ENCODE measurements at places on chromosomes 4 and X.

GRCh38 chrX:111581086-111581485 lies 69.6 kb downstream of the SERTM2 start:
- no peak for DNase-seq

DNA sequence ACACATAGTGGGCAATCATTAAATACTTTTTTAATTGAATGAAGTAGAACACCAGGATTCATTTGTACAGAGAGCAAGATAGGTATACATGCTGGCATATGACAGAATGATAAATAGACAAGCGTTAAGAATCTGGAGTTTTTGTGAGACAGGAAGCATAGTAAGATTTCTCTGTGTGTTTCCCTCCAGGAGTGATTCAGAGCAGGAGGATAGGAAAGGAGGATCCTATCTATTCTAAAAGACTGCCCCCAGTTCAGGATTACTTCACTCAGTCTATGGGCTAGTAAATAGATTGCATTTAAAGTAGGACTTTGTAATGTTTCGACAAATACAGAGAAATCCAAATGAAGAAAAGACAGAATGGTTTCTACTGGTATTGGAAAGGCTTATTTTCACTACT lies 423.7 kb downstream of the PDGFC start:
- DNase-seq: no peak

DNA sequence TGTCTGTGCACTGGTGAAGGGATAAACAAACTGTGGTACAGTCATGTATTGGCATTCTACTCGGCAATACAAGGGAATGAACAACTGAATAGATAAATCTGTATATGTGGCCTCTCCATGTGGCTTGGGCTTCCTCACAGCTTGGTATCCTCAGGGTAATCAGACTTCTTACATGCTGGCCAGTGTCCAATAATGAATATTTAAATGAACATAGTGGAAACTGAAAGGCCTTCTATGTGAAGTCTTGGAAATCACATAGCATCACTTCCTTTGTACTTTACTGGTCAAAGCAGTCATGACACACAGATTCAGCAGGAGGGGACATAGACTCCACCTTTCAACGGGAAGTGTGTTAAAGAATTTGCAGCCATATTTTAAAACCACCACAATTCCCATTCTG lies 33.4 kb upstream of the GPR101 start:
- no peak for DNase-seq

- DNase-seq: no peak
Measured at GRCh38 chrX:148878371-148878770, 378.0 kb downstream of the AFF2 start.

DNA sequence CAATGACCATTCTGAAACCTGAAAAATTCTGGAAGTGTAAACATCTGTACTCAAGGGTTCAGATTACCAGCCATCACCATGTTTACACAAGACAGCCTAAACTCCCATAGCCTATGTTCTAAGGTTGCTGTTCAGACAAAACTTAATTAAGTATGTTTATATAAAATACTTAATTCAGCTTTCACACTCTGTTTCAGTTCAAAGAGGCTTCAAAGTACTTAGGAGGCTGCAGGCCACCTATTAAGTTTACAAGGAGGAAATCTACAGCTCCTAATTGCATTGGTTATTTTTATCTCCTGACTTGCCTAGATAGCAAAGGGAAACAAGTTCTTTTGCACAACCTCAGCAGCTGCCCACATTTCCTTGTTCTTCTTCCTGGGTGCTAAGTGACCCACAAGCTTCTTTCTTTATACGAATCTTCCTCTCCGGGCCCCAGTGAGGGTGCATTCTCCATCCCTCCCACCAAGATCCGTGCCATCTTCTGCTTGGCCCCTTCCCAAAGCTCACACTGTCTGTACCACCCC lies 2.0 kb downstream of the GAK start:
- DNase-seq: peak; percentile 14

DNA sequence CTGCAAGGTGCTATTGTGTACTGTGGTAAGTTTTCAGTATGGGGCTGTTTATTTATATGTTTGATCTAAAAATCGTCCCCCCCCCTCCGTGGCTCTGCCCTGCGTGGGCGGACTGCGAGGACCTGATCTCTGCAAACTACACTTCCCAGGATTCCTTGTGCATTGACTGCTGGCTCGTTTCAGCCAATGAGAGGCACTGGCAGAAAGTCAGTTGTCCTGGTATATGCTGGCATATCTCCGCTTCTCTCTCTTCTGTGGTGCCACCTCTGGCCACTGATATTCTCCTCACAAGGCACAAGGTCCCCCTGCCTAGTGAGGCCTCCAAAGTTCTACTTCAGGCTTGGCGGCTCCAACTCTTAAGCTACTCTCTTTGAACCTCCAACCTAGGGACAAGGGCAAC lies 168.8 kb upstream of the ZFP42 start:
- no peak for DNase-seq

DNA sequence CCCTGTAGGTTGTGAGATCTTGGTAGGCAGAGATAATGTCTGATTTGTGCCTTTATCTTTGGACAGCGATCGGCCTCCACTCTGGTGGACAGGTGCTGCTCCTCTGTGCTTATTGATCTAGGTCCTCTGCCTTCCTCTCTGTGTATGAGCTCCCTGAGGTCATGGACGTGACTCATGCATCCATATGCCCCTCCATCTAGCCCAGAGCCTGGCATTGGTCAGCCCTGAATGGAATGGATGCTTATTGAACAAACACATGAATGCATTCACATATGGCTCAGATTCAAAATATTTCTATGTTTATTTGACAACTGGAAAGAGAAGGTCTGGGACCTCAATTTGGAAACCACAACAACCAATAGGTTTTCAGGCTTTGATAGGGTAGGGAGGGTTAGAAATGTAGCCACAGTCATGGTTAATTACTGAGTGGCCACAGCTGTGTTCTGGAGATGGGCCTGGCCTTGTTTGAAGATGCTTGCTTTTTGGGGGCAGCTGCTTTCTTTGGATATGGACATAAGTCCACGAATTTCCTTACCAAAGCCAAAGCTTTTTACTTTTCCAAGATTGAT lies 76.2 kb downstream of the SEL1L3 start:
- no peak for DNase-seq

- DNase-seq: no peak
Measured at GRCh38 chr4:80077639-80078038, 4.6 kb upstream of the ANTXR2 start.

GRCh38 chrX:119871245-119871598 lies 311 bp downstream of the RNF113A start:
- peak; percentile 5 for DNase-seq

GRCh38 chrX:14738643-14739042 lies 134.2 kb downstream of the FANCB start:
- DNase-seq: peak; percentile 38

- DNase-seq: no peak
Measured at GRCh38 chrX:115311601-115312001, 22.1 kb downstream of the LUZP4 start.

- no peak for DNase-seq
Measured at GRCh38 chr4:119587796-119588195, 40.8 kb downstream of the PDE5A start.

- no peak for DNase-seq
Measured at GRCh38 chr4:15868826-15869413, 69.6 kb downstream of the FGFBP1 start.

GRCh38 chr4:88158489-88159228 lies at the start of gene ABCG2:
Gene ABCG2 (minus strand): TSS chr4:88158639. CDS start chr4:88139995, 18,644 bp downstream.
- DNase-seq: peak; percentile 22

GRCh38 chr4:142427456-142427855 lies 418.6 kb downstream of the INPP4B start:
- DNase-seq: no peak

- DNase-seq: no peak
Measured at GRCh38 chr4:142112451-142112850, 476.1 kb downstream of the IL15 start.

GRCh38 chrX:118872102-118872566 lies 48.5 kb downstream of the ZCCHC12 start:
- peak; percentile 1 for DNase-seq

DNA sequence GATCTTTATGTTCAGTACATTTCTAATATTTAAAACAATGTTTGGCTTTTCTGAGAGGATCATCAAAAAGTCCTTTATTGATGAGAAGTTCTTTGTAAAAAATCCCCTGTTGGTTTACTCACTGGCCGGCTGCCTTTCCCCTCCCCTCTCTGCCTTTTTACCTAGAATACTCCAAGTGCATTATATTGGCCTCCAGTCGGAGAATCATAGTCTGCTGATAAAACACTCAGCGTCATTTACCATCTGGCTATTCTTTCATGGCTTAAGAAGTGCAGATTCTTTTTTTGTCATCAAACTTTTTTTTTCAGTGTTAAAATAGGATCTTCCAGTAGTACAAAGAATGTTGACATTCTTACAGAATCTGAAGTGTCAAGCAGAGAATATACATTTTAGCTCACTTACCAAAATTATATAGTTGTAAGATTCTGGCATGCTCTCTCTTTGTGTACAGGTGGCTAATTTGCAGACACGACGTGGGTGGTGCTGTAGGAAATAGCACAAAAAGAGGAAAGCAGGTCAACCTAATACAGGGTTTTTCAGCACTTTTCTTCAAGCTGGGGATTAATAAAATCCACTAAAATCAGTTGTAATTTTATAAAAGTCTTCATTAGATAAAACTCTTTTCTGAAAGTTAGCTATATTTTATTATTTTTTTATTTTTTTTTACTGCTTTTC lies 731.8 kb downstream of the KCTD8 start:
- no peak for DNase-seq

DNA sequence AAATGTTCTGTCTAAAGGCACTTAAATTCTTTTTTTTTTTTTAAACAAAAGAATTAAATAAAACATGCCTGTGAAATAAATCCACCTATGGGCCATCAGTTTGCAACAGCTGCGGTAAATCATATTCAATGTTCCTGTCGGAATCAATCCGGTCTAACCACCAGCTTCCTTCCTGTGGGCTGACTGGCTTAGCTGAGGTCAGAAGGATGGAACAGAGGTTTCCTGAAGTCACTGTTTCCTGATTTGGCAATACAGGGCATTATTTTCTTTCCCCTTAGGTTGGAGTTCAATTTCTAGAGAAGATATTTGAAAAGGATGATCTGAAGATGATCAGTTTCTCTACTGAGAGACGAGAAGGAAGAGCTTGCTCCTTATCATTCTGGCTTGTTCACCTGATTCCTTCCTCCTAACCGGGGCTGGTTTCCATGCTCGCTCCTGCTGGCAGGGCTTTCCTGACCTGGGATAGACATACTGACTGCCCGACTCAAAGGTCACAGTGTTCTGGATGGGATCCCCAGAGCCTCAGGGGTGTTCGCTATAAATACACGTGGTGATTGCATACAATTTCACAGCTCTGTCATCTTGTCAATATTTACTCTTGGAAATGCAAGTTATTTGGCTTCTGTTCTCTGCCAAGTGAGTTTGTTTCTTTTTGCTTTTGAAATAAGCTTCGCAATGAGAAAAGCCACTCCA lies 21.7 kb downstream of the PDLIM3 start:
- no peak for DNase-seq

GRCh38 chr4:24933684-24934275 lies 20.9 kb upstream of the CCDC149 start:
- no peak for DNase-seq

GRCh38 chr4:36133658-36134057 lies 110.7 kb downstream of the ARAP2 start:
- no peak for DNase-seq

- DNase-seq: no peak
Measured at GRCh38 chrX:114451397-114451796, 132.5 kb upstream of the HTR2C start.

GRCh38 chr4:130659320-130659719 lies 1563.4 kb downstream of the C4orf33 start:
- DNase-seq: no peak

- peak; percentile 69 for DNase-seq
Measured at GRCh38 chr4:130825284-130825683, 1729.3 kb downstream of the C4orf33 start.

DNA sequence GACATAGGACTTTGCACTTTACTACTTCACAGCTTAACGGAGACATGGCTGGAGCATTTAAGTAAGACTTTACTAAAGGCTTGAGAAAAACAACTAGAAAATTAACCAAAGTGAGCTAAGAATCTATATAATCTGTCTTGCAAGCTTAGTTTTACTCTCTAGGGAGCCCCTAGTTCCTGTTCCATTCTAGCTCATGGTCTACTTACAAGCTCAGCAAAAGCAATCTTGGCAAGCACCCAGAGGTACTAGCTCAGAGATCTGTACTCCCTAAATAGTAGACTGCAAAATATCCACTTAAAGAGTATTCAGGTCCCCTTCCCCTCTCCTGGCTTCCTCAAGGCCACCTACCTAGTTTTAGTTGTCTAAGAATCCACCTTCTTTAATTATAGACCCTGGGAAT lies 469.0 kb downstream of the IDS start:
- no peak for DNase-seq

DNA sequence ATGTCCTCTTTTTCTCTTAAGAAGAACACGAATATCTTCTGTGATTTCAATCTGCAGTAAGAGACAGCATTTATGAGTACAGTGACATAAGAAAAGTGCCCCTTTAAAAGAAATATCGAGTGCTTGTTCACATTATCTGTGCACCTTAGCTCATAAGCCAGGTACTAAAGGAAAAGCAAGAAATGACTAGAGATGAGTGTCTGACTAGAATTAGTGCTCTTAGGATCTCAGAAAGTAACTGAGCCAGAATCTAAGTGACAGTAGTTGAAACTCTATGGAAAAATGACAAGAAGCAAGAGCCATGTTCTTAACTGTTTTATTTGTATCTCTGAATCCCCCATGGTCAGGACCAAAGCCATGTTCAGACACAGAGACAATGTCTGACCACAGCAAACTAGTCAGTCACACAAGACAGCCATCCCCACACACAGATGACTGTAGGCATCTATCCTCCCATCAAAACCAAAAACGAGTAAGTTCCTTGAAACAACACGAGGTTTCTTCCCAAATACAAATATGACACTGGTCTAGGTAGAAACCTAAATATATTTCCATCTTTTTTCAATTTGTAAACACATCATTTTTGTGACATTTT lies 36.8 kb downstream of the ACSL4 start:
- no peak for DNase-seq

GRCh38 chr4:39053983-39054382 lies 8.0 kb upstream of the KLHL5 start:
- no peak for DNase-seq

DNA sequence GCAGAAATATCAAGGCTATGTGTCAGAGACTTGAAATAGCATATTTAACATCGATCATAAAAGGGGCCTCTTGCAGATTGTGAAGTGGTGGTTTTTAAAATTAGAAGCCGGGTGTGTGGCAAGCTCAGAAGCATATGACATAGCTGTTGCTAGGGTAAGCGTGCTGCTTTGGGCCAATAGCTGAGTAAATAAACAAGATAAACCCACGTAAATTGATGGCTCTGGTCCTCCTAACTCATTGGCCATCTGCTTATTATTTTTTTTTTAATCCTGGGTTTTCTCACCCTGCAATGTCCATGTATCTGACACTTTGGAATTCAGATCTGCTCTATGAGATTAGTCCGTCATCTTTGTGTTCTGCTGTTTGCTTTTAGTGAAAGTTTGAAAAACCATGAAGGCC lies 32.6 kb upstream of the STOX2 start:
- DNase-seq: no peak

DNA sequence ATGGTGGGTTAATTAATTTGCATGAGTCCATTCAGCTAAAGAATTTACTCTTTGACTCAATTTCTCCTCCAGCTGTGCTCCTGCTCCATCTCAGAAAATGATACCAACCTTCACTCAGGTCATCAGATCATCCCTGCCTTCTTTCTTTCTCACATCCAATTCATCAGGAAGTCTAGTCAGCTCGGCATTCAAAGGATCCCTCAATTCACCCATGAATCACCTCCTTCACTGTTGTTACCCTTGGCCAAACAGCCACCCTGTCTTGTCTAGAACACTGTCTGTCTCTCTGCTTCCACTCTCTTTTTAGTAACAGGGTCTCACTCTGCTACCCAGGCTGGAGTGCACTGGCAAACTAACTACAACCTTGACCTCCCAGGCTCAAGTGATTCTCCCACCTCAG lies 337.4 kb upstream of the SFRP2 start:
- DNase-seq: no peak

All from fibroblast of gingiva (primary cell).